ENCODE measurements at places on chromosomes 7 and 10. TPM values are rescaled to one million over a fixed set of nuclear protein-coding genes. Genes with fewer than 3 reads are reported as not detected.

The SLC29A4 gene
- total RNA-seq, result 6.9 TPM

The CALCR gene
- 3.0 TPM for total RNA-seq

The GPRIN2 gene
- total RNA-seq, result 17.8 TPM

DNA sequence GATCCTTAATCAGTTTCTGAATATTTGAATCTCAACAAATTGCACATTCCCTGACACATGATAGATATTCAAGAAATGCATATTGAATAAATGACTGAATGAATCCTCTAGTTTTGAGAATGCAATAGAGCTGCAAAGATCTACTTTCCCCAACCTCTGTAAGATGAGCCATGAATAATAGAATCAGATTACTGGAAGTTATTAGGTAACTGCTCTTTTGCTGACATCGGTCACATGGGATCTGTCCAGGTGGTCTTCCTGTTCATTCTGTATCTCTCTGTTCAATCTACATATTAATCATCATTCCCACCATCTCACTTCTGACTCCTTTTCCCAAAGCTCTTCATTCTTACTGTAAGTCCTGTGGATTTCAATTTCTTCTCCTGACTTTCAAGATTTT, 638.7 kb downstream of the SORCS1 start:
- DNase-seq, result no peak

GRCh38 chr7:134907639-134908038, 78.7 kb upstream of the AGBL3 start:
- DNase-seq, result no peak

DNA sequence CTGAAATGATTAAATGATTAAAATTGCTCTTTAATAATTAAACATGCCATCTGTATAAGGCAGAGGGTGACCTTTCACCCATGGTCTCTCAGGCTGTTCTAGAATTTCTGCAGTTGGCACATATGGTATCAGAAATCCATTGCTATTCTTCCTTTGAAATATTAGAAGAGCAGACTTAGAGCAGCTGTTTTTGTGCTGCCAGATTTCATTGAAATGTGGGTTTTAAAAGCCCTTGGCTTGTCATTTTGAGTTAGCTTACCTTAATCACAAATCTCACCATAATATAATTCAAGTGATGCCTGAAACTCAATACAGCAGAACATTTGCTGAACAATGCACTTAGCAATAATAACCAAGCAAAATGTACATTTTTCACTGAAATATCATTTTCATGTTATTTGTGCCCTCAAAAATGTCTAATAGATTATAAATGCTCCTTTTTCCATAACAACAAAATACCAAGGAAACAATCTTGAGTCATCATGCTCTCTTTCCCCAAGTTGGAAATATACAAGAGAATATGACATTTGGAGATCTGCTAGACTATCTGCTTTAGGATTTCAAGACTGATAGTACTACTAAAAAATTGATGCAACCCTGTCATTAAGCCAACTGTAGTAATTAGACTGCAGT, 16.1 kb upstream of the PTTG1IP2 start:
- DNase-seq, result no peak

GRCh38 chr7:39700932-39701331, 77.6 kb downstream of the RALA start:
- DNase-seq, result no peak

DNA sequence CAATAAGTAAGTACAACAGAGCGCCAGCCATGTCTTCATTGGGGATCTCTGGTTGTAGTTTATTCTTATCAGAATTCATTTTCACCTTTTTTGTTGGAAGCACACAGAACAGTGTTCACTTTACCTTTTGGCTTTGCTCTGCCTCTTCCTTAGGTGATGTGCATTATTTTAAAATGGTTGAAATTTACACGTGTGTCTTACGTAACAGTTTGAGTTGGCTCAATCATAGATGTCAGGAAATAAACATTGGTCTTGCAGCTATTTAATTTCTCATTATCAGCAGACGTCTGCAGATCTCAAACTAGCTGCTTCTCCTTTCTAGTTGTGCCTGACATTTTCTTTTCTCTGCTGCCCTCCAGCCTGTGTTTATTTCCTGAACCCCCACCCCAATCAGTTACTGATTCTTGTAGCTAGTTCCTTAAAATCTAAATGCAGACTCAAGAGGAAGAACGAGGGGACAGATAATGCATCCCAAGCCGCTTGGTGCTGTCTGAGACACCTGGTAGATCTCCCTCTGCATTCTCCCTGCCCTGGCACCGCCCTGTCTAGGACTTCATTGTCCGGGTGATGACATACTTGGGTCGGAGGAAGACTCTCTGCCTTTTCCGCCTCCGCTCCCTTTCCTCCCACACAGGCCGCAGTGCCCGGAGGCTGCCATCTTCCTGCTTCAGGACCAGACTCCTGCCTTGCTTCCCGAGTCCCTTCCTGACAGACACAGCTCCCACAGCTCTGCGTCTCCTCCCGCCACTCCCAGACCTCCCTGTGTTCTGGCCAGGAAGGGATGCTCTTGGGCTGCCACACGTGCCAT, 108.2 kb downstream of the ANKRD61 start:
- DNase-seq, result no peak

DNA sequence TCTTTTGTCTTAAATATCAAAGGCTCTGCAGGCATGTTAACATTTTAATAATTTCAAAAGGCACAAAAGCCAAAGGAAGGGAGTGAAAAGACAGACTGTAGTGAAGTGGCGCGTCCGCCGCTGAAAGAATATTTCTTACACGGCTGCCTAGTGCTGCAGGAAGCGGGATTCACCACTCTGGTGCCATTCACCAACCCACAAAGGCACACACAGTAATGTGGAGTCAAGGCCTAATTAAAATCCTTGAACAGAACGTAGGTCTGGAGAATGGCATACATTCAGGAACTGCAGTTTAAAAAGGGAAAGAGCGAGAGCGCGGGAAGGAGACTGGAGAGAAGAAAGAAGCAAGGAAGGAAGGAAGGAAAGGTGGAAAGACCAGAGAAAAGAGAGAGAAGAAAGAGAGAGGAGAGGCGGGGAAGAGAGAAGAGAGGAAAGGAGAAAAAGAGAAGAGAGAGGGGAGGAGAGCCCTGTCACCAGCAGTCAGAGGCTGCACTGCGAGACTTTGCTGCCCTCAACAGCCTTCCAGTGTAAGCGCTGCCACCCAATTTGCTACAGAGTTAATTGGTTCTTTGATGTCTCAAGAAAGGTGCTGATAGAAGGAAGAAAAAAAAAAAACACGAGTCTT, 554.0 kb downstream of the MDFIC start:
- no peak for DNase-seq

DNA sequence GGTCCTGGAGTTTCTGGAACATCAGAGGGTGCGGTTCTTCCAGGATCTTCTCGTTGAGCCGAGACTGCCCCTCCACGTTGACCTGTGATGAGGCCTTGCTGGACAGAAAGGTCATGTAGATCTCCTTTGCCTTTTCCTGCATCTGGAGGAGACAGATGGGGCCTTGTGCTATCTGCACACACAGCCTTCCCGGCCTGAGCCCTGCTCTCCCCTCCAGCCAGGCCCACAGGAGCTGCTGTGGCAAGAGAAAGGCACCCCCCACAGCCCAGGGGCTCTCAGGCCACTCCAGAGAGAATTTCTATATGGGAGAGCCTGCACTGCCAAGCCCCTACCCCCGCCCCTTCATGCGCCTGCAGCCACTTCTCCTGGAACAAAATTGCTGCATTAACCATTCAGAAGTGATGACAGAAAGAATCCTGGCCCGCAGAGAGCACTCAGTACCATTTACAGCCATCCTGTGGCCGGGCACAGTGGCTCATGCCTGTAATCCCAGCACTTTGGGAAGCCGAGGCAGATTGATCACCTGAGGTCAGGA, 26.9 kb downstream of the RGS10 start:
- no peak for DNase-seq

- no peak for DNase-seq
These were observed 495 bp downstream of the SFR1 start for GRCh38 chr10:104122225-104123107.
